ENCODE measurements at places on chromosomes 5 and 9.

- no peak for DNase-seq
These were observed 46.7 kb downstream of the PAX5 start for GRCh38 chr9:36987409-36987808.

GRCh38 chr5:143775258-143775657 lies 36.7 kb upstream of the HMHB1 start:
- no peak for DNase-seq

- DNase-seq: no peak
These were observed 1384.3 kb upstream of the WWC1 start for GRCh38 chr5:166906991-166907713.

DNA sequence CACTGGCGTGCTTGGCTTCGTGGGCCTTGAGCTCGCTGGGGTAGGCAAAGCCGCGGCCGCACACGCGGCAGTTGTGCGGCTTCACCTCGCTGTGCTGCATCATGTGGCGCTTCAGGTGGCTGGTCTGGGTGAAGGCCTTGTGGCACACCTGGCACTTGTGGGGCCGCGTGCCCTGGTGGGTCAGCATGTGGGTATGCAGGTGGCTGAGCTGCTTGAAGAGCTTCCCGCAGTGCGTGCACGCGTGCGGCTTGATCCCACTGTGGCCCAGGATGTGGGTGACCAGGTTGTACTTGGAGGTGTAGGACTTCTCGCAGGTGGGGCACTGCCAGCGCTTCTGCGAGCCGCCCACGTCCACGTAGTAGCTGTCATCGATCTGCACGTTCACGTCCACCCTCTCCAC lies 46.8 kb downstream of the ZNF366 start:
- no peak for DNase-seq

GRCh38 chr5:61532983-61533382 lies 200.9 kb downstream of the ZSWIM6 start:
- DNase-seq: no peak

- DNase-seq: no peak
These were observed 211.7 kb downstream of the ENC1 start for GRCh38 chr5:74428876-74429275.

- no peak for DNase-seq
These were observed 169.0 kb upstream of the GRIN3A start for GRCh38 chr9:101907466-101907865.

DNA sequence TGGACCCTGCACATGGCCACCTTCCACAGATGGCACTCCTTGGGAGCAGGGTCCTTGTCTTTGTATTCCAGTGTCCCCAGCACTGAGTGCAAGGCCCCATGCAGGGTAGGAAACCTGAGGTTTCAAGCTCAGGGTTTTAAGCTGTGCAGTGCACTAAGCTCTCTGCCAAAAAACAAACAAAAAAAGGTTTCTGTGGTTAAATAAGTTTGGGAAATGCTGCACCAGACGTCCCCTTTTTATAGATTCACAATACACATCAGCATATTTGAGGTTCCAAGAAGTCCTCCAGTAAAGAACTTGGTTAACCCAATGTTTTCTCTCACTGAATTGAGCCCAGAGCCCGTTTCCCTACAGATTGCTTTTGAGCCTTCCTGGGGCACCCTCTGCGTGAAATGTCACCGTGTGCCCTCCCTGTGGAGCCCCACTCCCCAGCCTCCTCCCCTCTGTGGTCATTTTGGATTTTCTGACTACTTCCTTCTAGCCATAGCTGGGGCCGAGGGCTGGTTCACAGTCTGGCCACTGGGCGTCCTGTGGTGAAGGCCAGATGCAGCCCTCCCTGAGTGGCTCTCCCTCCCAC lies 17.1 kb downstream of the DELE1 start:
- no peak for DNase-seq

DNA sequence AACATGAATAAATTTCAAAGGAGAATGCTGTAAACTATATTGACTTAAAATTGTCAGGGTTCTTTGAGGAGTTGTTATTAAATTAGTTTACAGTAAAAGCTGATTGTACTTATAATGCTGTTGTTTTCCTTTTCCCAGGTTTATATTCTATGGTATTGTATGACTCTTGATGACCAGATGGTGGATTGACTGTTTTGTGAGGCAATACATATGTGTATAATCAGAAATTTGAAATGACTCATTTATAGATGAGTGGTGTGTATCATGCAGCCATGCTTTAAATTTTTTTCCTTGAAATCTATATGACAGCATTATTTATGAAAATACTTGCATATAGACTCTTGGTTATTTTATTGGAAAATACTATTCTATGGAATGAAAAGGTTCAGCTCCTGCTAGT lies 195.3 kb downstream of the CNTLN start:
- no peak for DNase-seq

GRCh38 chr5:81948349-81948748 lies 23.5 kb upstream of the ATG10 start:
- no peak for DNase-seq

DNA sequence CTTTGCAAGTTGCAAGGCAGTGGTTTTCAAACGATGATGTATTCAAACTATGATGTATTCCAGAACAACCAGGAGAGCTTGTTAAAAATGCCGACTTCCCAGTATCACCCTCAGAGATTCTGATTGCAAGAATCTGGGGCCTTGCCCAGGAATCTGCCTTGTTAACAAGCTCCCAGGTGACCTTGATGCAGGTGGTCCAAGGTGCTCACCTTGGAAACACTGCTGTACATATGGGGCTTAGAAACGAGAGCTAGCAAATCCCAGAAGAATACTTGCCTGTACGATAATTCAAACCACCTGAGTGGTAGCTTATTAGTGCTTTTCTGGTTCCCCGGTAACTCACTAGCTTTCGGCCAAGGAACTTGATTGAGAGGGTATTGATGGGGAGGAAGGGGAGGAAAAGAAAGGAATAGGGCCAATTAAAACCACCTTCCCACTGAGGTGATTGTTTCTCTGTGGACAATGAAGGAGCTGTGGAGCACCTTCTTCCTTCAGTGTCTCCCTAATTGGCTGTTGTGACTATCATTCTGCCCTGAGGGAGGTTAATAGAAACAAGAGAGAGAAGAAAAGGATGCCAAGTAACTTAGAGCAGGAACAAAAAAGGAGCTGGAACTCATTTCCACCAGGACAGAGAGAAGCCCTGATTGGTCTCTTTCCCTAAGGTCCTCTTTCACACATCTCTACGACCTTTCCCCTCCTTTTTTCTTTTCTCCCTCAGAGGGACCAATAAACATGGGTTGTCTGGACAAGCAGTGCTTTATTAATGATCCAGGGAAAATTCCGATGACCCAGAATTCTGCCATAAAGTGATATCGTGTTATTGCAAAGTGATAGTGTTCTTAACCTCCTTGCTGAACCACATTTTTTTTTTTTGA lies 218.8 kb downstream of the TMEM167A start:
- no peak for DNase-seq

DNA sequence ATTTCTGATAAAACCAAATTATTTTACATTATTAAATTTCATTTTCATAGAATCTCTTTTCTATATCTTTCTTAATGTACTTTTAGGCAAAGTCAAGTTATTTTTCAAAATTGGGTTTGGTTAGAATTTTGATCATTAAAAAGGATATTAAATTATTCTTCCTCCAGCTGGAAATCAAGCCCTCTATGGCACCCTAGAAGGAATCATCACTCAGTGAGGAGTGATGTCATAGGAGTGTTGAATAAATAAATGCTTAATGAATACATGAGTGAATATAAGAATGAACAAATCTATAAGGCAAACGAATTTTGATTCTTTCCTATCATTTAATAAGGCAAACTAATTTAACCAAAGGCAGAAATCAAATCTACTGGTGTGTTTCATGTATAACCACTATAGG lies 639.9 kb downstream of the PDE4D start:
- no peak for DNase-seq

DNA sequence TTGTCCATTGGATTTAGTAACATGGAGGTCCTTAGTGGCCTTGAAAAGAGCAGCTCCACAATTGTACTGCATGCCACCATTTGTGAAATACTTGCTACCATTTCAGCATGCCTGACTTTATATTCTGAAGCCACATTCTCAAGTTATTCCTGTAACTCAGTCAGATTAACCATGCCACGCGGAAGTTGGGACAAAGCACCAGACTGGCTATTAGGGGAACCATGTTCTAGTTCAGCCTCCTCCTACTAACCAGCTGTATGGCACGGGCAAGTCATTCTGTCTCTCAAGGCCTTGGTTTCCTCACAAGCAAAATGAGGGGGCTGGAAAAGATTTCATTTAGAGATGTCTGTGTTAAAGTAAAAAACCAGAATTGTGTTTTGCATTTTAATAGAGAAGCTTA lies 418.0 kb downstream of the PLK2 start:
- no peak for DNase-seq

GRCh38 chr5:39266442-39266841 lies 47.1 kb upstream of the FYB1 start:
- no peak for DNase-seq

- no peak for DNase-seq
These were observed 76.3 kb upstream of the PCSK1 start for GRCh38 chr5:96509316-96509715.

- peak; percentile 10 for DNase-seq
These were observed 20.9 kb downstream of the OR2Y1 start for GRCh38 chr5:180718810-180719453.

- DNase-seq: no peak
These were observed 92.7 kb upstream of the SAP30L start for GRCh38 chr5:154352960-154353548.

DNA sequence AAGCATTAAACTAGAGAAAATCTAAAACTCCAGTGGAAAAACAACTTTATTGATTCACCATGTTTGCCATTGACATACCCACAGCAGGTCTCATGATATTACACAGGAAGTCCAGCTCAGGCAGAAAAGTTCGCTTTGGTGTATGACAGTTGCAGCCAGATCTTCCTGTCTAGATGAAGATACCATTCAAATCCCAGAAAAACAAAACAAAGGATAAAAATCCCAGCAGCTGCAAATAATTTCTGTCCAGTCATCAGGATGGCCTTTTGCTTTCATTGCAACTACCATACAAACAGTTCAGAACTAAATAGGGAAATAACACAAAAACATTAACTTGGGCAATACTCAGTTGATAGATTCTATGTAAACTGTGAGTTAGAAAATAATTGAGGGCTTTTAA lies 136.0 kb upstream of the NREP start:
- DNase-seq: no peak

DNA sequence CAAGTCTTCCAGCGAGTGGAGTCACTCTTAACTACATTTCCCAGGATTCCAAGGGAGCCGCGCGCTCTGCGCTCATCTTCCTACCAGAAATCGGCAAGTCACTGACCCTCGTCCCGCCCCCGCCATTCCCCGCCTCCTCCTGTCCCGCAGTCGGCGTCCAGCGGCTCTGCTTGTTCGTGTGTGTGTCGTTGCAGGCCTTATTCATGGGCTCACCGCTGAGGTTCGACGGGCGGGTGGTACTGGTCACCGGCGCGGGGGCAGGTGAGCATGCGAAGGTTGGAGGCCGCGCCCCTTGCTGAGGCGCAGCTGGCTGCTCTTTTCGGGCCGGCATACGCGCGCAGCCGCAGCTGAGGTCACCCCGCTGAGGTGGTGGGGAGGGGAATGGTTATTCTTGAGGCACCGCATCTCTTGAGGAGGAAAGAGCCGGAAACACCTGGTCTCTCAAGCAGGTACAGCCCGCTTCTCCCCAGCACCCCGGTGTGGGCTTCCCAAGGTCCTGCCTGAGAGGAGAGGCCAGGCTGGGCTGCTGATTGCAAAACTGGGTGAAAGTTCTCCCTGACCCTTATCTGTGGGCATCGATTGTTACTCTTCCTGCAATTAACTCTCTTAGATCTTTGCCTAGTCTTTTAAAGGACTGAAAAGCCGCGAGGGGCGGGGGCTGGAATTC lies at the start of gene HSD17B4:
Gene HSD17B4 (plus strand): TSS at position 125 of the 667 bp plus-strand sequence. CDS start 79 bp downstream, at position 204.
- DNase-seq: peak; percentile 65

DNA sequence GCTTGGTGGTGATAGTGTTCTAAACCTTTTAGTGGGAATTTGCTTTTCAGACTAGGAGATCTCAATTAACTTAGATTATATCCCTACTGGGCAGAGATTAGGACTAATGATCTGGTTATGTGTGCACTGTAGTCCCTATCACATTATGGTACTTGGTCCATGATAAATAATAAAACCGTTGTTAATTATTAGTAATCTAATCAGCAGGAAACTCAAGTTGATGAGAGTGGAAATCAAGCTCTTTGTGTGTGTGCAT lies 262.3 kb downstream of the ARHGAP26 start:
- no peak for DNase-seq

- DNase-seq: no peak
These were observed 62.1 kb downstream of the C5orf15 start for GRCh38 chr5:133906303-133906702.

DNA sequence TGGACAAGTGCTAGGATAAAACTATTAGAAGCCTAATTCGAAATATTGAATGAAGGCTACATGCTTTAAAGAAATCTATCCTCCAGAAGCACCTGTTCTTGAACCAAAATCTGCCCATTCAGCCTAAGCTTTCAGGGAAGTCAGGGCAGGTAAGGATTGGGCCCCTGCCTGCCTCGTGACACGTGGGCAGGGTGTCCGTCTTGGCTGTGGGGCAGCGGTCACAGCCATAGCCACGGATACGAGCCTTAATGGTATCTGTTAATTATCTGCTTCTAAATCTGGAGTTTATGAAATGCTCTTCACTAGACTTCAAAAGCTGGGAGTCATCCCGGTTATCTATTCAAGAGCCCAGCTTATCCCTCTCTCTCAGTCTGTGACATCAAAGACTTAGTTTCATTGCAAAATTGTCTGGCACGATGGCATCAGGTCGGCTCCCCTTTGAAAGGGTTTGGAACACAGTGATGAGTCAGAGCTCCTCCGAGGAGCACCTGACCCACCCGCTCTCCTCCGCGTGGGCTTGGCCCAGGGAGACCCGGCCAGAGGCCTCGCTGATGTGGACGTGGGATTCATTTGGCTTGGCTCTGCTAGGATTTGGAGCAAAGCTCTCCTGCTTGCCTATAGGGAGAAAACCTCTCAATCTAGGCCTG lies 135.9 kb downstream of the MACROH2A1 start:
- no peak for DNase-seq

DNA sequence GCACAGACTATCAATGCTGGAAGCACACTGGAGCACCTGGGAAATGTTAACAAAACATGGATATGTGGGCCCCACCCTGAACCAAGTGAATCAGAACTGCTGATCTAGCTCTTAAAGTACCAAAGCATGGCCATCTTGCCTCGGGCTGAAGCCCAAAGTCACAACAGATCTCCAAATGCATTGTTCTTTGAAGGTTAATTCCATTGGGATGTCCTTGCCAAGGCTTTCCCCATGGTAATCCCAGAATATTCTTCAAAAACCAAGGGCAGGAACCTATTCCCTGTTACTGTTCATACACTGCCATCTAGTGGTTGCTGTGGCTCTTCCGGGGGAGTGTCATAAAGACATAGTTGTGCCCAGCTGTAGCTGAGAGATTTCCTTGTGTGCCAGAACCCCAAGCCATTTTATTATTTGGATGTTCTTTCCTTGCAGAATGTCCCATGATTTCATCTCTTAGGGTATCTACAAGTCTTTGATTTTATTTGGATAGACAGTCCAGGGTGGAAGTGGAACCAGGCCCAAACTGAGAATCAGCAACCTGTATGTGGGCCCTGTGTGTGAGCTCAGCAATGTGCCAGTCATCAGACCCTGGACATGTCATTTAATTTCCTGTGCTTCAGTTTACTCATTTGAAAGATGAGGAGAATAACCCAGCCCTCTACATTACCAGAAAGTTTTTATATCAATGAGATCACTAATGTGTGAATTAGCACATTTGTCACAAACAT lies 290.0 kb downstream of the ACTL7B start:
- no peak for DNase-seq
